ENCODE measurements at places on chromosomes 6 and 20. TPM values are rescaled to one million over a fixed set of nuclear protein-coding genes. Genes with fewer than 3 reads are reported as not detected.

- no peak for DNase-seq
Measured at GRCh38 chr20:58993332-58994248, 12.5 kb downstream of the NELFCD start.

DNA sequence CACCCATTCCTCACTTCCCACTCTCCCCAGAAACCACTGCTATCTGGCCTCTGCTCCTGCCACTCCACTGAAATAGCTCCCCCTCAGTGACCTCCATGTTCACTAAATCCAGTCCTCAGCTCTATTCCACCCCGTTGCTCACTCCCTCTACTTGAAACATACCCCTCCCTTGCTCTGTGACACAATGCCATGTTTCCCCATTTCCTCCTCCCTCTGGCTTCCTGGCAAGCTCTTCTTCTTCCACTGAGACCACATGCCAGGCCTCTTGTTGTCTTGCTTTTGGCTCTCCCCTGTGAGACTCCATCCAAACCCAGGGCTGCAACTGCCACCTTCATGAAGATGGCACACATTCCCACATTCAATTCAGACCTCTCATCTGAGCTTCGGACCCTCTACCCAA lies 13.9 kb downstream of the TMEM151B start:
- no peak for DNase-seq

- DNase-seq, result no peak
Measured at GRCh38 chr6:16238963-16239797, 793 bp downstream of the GMPR start.

GRCh38 chr6:98092331-98092730 lies 742.0 kb upstream of the POU3F2 start:
- DNase-seq, result no peak

GRCh38 chr6:157648561-157648960 lies 174.5 kb upstream of the SNX9 start:
- DNase-seq, result no peak

- DNase-seq, result no peak
Measured at GRCh38 chr6:72941751-72942150, 283.5 kb downstream of the KHDC1L start.

DNA sequence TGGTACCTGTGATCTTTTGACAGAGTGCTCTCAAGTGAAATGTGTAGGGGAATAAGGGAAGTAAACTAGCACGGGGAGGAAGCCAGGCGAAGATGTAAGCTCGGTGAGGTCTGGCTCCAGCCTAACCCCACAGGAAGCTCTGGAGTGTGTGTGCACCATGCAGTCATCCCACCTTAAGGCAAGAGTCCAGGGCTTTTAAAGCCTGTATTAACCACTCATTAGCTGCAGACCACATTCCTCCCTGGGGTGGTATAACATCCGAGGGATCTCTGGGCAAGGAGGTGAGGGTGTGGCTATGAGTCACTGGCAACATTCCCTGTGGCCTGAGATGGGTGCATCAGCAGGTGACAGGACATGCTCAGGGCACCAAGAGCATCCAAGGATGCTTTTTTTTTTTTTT lies 12.5 kb upstream of the RANBP9 start:
- peak; percentile 60 for DNase-seq

DNA sequence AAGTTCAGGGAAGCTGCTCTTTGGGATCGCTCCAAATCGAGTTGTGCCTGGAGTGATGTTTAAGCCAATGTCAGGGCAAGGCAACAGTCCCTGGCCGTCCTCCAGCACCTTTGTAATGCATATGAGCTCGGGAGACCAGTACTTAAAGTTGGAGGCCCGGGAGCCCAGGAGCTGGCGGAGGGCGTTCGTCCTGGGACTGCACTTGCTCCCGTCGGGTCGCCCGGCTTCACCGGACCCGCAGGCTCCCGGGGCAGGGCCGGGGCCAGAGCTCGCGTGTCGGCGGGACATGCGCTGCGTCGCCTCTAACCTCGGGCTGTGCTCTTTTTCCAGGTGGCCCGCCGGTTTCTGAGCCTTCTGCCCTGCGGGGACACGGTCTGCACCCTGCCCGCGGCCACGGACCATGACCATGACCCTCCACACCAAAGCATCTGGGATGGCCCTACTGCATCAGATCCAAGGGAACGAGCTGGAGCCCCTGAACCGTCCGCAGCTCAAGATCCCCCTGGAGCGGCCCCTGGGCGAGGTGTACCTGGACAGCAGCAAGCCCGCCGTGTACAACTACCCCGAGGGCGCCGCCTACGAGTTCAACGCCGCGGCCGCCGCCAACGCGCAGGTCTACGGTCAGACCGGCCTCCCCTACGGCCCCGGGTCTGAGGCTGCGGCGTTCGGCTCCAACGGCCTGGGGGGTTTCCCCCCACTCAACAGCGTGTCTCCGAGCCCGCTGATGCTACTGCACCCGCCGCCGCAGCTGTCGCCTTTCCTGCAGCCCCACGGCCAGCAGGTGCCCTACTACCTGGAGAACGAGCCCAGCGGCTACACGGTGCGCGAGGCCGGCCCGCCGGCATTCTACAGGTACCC lies at the start of gene ESR1:
TSS of gene ESR1 (plus strand) at position 170 of the 858 bp plus-strand sequence. CDS start at position 401, 231 bp downstream.
- DNase-seq, result no peak

Gene ZFP64
- polyA plus RNA-seq, result 13.8 TPM

Gene ARMC2
- 2.1 TPM for polyA plus RNA-seq

DNA sequence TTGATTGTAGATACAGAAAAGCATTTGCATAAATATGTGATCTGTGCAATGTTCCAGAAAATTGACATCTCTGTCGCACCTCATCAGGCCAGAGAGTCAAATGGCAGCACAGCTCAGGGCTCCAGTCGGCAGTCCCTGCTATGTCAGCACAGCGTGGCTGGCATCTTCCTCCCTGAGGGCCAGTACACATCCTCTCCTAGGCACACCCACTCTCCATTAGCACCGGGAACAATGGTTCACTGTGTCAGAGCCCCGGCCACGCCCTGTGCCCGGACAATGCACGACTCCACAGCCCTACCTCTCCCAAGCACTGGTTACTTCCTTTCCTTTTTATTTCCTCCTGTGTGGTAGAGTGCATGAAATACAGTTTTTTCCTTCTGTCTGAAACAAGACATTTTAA lies 114.9 kb downstream of the FOXC1 start:
- DNase-seq, result no peak

- no peak for DNase-seq
Measured at GRCh38 chr20:62955519-62956386, 3.2 kb downstream of the SLC17A9 start.

Gene C6orf47
- 11.9 TPM for polyA plus RNA-seq

DNA sequence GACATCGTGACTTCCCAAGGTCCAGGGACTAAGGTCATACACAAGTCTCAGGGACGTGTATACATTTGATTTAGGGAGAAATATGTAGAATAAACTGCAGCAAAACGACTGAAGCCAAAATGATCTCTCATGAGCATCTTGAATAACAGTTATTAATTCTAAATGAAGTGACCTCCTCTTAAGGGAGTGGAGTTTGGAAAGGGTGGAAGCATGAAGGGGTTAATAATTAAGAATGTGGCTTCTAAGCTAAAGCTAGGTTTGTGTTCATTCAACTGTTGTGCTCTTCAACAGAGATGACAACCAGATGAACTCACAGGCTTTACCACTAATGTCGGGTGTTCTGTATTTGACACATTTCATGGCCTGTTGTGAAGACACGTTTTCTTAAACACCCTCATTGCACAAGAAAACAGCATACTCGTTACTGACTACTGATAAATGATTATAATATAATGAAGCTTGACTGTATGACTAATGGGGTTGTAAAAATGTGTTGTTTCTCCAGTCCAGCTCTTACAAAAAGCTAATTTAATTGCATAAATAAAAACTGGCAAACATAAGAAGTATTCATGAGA lies 1.5 kb downstream of the PPP1R14C start:
- no peak for DNase-seq

DNA sequence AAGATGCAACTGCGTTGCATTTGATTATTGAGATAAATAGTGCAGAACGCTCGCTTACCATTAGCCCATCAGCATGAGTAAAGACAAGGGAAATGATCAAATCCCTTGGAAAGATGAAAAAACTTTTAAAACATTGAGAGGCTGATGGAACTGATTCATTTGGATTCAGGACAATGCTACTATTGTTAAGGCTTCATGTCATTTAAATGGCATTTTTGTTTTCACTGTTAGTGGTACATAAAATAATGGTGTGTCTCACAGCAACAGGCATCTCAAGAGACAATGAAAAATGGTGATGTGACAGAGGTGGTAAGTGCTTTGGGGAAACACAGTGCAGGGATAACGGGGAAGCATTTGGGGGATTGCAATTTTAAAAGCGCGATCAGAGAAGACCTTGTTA lies 159.7 kb upstream of the KCNG1 start:
- no peak for DNase-seq

DNA sequence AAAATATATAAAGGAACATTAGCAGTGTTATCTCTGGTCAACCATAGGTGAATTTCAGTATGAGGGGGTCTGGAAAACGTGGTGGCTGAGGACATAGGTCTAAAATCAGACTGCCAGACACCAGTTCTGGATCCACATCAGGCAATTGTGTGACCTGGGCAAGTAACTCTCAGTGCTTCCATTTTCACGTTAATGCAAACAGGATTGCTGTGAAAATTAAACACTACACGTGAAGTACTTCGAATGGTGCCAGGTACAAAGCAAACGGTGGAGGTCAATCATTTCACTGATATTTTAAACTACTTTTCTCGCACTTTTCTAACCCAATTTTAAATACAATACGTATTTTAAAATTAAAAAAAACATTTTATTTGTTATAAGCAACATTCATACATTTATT lies 315.7 kb downstream of the TRDN start:
- DNase-seq, result no peak

GRCh38 chr6:147577488-147577887 lies 69.0 kb downstream of the SAMD5 start:
- DNase-seq, result no peak

Gene SLC4A11
- polyA plus RNA-seq, result 10.7 TPM

GRCh38 chr20:41017448-41018042 lies 11.1 kb upstream of the TOP1 start:
- DNase-seq, result no peak

GRCh38 chr6:110625883-110626282 lies 149.5 kb upstream of the SLC22A16 start:
- no peak for DNase-seq

GRCh38 chr6:43771858-43772680 lies 2.1 kb downstream of the VEGFA start:
- DNase-seq, result peak; percentile 43
